ENCODE measurements at places on chromosomes 12 and 14.

GRCh38 chr14:76761960-76762410 is 717 bp downstream of the VASH1 start:
- DNase-seq, result peak; percentile 56

- no peak for DNase-seq
Measured at GRCh38 chr14:51248016-51248987, 8.3 kb downstream of the TMX1 start.

GRCh38 chr12:39352471-39353017 is 90.4 kb downstream of the KIF21A start:
- no peak for DNase-seq

DNA sequence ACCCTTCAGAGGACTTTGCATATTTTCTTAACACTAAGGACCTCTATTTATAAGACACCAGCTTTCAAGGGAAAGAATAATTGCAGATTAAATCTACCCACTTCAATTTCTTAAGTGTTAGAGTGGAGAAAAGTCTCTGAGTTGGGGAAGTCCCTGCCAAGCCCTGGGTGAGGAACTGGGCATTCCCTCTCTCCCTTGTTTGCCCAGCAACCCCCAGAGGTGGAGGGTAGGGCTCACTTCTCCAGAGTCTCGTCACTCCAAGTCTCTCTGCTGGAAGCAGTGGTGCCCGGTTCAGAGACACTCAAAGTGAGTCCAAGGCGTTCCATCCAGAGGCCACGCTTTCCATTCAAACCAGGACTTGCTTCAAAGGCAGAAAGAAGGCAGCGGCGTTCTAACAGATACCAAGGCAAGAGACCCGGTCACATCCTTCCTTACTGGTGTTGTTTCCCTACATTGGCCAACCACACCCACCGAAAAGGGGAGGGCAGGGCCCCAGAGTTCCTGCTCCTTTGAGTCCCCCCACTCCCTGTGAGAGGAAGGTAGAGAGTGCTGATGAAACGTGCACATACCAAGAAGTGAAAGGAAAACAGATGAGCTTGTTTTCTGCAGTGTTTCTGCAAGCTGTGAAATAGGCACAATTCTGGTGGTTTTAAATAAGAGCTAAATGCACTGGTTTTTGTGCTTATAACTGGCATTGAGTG is 6.1 kb upstream of the BDKRB2 start:
- DNase-seq, result no peak

GRCh38 chr14:84806622-84807021 is 723.3 kb upstream of the FLRT2 start:
- no peak for DNase-seq

GRCh38 chr12:132130690-132131089 is 13.4 kb downstream of the DDX51 start:
- no peak for DNase-seq

GRCh38 chr14:36816481-36816880 is 154.8 kb downstream of the PAX9 start:
- no peak for DNase-seq

- DNase-seq, result no peak
Measured at GRCh38 chr12:26648584-26648983, 184.4 kb downstream of the ITPR2 start.

DNA sequence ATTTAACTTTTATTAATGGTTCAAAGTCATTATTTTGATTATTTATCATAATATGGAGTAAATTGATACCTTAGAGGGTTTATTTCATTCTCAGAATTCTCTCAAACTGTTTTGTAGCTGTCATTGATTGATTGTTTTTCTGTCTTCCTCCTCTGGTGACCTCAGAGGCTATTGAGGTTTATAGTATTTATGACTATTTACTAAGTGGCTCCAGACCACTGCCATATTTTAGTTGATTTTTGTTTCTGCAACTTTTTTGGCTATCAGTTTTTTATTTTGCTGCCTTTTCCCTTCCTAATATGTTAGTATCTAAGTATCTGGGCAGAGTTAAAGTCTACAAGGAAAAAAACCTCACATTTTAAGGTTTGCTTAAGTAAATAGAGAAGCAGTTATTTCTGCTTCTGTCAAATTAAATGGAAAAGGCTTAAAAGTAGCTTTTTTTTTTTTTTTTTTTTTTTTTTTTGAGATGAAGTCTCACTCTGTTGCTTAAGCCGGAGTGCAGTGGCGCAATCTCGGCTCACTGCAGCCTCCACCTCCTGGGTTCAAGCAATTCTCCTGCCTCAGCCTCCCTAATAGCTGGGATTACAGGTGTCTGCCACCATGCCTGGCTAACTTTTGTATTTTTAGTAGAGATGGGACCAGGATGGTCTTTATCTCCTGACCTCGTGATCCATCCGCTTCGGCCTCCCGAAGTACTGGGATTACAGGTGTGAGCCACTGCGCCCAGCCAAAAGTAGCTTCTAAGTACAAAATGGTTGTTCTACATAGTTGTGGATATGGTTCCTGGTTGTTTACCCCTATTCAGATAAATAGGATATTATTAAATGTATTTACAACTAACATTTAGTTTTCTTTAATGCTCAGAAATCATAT is 8.2 kb downstream of the MDM2 start:
- no peak for DNase-seq

DNA sequence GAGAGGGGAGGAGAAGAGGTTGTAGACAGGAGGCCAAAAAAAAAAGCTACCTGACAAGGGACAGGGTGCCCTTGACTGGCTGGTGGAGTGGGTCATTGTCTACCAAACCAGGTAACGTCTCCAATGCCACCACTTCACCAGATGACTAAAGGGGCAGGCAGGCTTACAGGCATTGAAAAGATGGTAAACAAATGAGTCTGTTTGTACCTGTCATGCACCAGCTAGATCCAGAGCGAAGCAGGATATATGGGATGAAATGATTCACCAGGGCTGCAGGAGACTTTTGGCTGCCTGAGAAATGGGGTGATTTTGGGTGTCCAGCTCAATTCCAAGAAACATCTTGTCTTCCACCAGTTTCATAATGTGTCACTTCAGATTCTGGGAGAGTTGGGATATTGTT is 4.0 kb downstream of the C12orf54 start:
- DNase-seq, result no peak

GRCh38 chr12:810671-811415 is 58.5 kb downstream of the WNK1 start:
- no peak for DNase-seq

DNA sequence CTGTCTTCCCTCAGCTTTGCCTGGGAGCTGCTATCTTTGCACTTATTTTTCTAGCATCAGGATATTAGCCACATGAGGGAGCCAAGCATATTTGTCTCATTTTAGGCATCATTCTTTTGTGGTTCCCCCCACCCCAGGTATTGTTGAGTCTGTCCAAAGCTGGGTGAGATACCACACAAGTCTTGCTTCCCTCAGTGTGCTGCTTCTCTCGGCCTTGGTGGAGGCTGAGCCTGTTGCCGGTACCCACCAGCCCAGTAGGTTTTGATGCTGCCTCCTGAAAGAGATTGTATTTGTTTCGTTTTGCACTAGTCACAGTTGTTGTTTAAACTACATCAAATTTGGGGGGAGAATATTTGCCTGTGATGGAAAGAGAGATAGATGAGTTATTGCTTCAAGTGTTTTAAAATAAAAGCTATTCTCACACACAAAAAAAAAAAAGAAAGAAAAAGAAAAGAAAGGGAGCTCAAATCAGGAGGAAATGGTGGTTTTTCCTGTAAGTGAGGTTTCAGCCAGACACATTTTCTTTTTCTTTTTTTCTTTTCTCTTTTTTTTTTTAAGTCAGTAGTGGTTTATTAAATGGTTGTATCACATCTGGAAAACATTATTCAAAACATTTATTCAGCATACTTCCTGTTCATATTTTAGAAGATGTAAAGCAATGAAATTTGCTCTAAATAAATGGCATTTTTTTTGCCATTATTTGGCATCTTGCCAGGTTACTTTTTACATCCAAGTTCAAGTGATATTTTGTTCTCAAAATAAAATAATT is 58.5 kb downstream of the SLC4A8 start:
- no peak for DNase-seq

DNA sequence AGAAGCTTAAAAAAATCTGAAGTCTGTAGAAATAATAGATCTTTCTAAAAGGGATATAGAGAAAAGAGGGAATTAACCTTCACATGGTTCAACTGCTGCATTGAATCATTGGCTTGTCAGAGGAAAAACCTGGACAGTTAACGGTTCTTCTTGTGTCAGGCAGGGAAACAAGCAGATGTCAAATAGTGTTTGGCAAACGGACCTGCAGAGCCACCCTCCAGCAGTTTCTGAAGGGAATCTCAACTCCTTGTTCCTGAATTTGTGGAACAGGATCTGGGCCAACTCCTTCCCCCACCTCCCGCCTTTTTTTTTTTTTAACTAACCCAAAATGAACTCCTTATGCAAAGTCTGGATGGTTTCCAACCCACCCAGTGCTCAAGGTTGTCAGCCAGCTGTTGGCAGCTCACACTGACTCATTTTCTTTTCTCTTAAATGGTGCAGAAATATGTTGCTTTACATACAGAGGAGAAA is 187.3 kb downstream of the CAND1 start:
- DNase-seq, result peak; percentile 64

DNA sequence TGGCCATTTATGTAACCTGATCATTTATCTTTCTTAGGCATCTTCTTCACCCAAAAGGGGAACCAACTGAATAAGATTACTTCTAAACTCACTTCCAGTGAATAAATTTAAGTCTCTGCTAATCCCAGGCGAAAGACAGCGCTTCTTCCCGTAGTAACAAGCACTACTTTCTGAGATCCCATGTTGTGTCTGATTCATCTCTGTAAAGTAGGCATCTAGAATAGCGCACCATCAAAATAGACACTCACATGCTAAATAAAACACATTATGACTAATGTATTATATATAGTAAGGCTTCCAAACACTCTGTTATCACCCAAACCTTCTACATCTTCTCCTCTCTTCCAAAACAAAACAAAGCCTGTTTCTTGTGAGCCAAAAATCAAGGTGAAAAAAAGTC is 15.1 kb downstream of the GTF2A1 start:
- DNase-seq, result no peak

All from DMS79 treated with DMSO at 0.1 percent for 48 hours (cell line).